ENCODE measurements at places on chromosomes 5 and 9.

- no peak for DNase-seq
These were observed 4.3 kb downstream of the HAND1 start for GRCh38 chr5:154473581-154474283.

DNA sequence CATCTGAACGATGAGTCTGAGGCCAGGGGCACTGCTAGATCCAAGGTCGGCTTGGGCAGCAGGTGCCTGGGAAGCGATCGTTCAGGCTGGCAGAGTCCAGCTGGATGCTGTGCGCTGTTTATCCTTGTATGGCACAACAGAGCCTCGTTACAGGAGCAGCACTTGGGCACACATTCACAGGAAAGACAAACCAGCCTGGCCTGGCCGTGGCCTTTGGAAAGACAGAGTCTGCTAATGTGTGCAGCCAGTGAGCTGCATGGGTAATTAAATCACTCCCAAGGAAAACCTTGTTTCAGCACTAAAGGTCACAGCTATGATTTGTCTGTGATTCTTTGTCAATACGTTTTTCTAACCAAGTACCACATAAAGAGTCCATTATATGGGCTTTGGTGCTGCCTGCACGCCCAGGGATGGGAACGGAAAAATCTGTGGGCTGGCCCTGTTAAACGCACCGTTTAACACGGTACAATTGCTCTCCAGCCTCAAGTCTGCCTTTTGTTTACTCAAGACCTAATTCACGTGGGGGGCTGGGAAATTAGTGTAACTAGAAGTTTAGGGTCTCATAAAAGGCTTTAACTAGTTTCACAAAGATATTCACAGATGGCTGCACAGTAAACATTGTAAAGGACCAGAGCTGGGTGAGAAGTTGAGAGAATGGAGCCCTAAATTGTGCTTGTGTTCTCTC is 509.3 kb downstream of the KDM4C start:
- DNase-seq, result no peak

- DNase-seq, result peak; percentile 68
These were observed at the start of gene SAPCD2 for GRCh38 chr9:137070201-137070905. TSS of gene SAPCD2 (minus strand) at chr9:137070557. CDS start at chr9:137070460, 97 bp downstream.

DNA sequence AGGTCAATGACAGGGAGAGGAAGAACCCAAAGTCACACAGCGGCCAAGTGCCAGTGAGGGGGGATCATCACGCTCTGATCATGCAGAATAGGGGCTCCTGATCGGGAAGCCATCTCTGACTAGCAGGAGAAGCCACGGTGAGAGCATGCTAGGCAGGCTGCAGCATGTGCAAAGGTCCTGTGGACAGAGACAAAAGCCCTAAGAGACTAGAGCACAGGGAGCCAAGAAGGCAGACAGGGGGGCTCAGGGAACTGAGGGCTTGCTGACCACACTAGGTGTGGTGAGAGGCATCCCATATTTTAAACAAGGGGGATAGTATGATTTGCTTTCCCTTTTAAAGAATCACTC is 195.1 kb downstream of the CDK5RAP2 start:
- no peak for DNase-seq

- no peak for DNase-seq
These were observed 74.3 kb downstream of the COL23A1 start for GRCh38 chr5:178515776-178516503.

- DNase-seq, result no peak
These were observed 21.6 kb downstream of the SH3GLB2 start for GRCh38 chr9:129006328-129007034.

DNA sequence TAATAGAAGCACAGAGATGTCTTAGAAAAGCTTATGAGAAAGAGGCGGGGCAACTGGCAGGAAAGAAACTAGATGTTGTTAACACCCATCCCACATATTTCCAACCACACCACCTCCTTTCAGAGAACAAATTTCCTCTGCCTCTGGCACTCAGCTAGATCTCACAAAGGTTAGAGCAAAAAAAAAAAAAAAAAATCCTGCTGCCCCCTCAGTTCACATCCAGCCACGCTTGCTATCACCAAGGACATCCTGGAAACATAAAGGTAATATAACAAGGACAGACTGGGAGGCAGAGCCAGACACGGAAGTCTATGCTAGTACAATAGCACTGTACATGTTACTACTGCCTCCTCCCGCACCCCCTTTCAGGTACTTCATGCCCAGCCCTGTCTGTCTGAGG is 238.0 kb upstream of the PTGER4 start:
- peak; percentile 49 for DNase-seq

GRCh38 chr9:115393976-115394775 is 276.2 kb upstream of the TNC start:
- no peak for DNase-seq

DNA sequence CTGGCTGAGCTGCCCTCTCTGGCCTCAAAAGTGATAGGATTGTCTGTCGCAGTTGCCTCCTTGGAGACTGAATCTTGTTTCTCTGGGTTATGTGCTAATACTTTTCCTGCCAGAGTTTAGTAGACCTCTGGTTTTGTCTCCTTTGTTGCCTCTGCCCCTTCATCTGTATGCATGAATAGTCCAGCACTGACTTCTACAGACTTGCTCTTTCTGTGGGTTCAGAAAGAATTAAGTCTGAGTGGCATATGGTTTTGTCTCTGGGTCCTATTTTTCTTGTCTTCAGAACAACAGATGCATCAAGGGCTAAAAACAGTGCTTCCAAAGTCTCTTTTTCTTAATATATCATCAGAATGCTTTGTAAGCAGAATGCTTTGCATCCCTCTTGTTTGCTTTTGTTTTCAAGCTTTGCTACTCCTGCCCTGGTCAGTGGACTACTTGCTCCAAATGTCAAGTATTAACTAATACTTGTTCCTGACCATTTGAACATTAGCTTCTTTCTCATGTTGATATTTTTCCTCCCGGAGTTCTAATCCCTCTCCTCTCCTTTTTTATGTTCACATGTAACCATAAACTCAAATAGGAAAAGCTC is 131.7 kb downstream of the UNC13B start:
- no peak for DNase-seq

DNA sequence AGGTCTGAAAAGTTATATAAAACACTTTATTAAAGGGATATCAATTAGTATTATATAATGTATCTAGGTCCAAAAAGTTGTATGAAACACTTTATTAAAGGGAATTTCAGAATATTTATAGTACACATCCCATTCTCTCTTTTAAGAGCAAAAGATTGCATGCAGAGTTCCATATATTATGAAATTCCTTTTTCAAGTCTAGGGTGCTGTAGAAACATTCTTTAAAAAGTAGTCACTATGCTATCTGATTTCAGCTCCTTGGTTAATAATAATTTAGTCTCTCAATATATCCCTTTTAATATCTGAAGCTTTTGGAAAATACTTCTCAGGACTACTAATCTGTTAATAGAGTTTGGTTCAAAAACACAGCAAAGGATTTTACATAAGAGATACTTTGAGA is 1496.1 kb upstream of the C9orf72 start:
- DNase-seq, result no peak

DNA sequence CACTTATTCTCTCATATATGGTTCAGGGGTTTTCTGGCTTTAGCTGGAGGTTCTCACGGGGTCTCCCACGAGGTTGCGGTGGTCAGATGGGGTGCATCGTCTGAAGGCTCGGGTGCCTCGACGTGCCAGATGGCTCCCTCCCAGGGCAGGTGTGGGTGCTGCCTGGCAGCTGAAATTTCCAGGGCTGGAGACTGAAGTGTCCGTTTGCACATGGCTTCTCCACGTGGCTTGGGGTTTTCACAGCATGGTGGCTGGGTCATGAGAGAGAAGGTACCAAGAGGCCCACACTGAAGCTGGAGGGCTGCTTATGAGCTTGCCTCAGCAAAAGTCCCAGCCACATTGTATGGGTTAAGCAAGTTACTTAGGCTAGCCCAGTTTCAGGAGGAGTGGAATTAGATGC is 218.6 kb downstream of the AGTPBP1 start:
- no peak for DNase-seq

- DNase-seq, result no peak
These were observed 225.2 kb upstream of the ITGA1 start for GRCh38 chr5:52562473-52562872.

GRCh38 chr9:98896632-98897031 is 47.1 kb upstream of the COL15A1 start:
- DNase-seq, result no peak

GRCh38 chr5:36535378-36535777 is 71.0 kb upstream of the SLC1A3 start:
- no peak for DNase-seq

GRCh38 chr5:79448336-79448735 is 65.6 kb downstream of the HOMER1 start:
- DNase-seq, result no peak

- no peak for DNase-seq
These were observed 455.0 kb upstream of the ACTBL2 start for GRCh38 chr5:57937501-57938173.

GRCh38 chr9:100485196-100485595 is 12.2 kb downstream of the TMEFF1 start:
- no peak for DNase-seq

GRCh38 chr9:134693011-134693410 is 51.4 kb downstream of the COL5A1 start:
- no peak for DNase-seq

All from stimulated activated CD8-positive, alpha-beta memory T cell treated with anti-CD3 and anti-CD28 coated beads, Interleukin-15, amount 100 ng/mL, for 4 hours (primary cell).